Anterior cingulate cortex (tissue), 58 donors: ENCODE measurements at places on chromosomes 7 and 10.

DNA sequence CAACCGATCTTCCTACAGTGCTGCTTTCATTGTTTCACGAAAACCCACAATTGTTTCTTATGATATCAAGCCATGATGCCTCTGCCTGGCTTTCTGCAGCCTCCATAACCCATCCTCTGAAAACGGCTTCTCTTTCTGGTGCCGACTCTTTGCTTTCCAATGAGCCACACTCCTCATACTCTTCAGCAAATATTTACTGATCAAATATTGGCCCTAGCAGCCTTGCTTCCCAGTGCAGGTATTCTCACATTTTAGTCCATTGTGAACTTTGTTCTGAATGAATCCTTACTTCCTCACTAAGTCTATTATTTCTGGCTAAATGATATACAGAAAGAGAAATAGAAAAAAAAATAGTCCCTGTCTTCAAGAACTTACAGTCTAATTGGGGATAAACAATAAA, 35.5 kb downstream of the LAMB1 start:
- DNase-seq, result no peak

DNA sequence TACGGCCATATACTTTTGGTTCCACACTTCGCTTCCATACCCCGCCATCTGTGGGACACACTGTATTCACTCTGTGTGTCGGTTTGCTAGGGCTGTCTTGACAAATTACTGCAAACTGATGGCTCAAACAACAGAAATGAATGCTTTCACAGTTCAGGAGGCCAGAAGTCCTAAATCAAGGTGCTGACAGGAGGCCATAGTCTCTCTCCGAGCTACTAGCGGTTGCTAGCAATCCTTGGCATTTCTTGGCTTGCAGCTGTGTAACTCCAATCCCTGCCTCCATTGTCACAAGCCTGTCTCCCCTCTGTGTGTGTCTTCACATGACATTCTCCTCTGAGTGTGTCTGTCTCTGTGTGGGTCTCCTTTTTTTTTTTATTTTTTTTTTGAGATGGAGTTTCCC, 28.9 kb upstream of the BMPR1A start:
- DNase-seq, result no peak

GRCh38 chr7:20945451-20945850, 158.8 kb upstream of the SP8 start:
- no peak for DNase-seq

GRCh38 chr10:88389456-88389855, 193.7 kb downstream of the RNLS start:
- DNase-seq, result no peak

- DNase-seq, result peak; percentile 7
Observed at GRCh38 chr10:96673318-96674099, 46.8 kb downstream of the PIK3AP1 start.

- DNase-seq, result no peak
Observed at GRCh38 chr10:98655492-98655891, 208.8 kb upstream of the HPS1 start.

DNA sequence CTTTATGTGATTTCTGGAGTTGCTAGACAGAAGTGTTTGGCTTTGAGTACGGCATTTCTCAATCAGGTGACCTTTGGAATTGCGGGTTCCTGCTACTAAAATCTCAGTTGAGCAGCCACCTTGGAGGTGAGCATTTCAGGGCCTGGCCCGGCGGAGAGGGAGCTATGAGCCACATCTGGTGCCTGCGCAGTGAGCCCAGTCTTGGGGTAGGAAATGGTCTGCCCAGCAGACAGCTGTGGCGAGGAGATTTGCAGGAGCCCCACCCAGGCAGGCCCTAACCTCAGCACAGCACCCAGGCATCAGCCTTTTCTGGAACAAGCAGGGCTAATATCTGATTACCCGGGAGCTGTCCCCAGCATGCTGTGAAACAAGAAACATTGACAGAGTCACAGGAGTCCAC, 547.9 kb upstream of the FOXK1 start:
- no peak for DNase-seq

- no peak for DNase-seq
Observed at GRCh38 chr10:85638797-85639196, 727.8 kb downstream of the GRID1 start.

GRCh38 chr10:45235798-45236220, 79.6 kb downstream of the OR13A1 start:
- no peak for DNase-seq

DNA sequence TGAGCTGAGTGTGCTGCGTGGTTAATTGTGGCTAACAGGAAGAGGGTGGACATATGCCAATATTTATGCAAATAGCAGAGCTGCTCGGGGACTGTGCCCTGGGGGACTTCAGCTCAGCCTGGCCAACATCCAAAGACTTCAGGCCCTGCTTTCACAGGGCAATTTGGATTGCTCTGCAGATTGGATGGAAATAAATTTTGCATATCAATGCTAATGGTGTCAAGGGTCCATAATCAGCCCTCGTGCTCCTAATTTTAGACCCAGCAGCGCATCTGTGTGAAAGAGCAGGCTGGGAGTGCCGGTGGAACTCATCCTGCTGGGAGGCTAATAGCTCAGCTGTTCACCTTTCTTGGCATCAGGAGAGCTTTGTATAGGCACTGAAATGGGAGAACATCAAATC, 270.1 kb downstream of the TCERG1L start:
- DNase-seq, result no peak

DNA sequence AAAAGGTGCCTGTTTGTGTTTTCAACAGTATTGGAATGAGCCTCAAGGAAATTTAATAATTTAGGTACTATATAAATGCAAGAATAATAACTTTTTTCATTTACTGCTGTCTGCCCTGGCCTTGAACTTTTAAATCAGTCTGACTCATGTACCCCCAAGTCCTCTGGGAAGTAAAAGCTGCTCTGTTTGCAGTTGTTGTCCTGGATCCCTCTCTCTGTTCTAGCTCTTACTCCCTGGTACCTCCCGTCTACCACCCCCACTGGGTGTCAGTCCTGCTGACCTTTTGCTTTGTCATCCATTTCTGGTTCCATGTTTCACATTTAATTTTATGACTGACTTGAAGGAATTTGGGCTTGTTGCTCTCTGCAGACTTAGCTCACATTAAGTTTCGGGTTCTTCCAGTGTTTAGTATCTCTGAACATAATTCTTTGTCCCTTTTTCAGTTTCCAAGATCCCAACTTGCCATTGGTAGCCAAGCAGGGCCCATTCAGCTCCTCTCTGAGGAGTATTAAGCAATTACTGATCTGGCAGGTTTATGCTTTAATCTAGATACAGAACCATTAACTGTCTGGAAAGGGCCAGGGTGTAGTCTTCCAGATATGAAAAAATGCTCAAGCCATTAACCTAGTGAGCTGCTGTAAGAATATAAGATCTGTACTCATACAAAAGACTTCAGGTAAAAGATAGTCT, 208.7 kb upstream of the FAM3C start:
- no peak for DNase-seq

DNA sequence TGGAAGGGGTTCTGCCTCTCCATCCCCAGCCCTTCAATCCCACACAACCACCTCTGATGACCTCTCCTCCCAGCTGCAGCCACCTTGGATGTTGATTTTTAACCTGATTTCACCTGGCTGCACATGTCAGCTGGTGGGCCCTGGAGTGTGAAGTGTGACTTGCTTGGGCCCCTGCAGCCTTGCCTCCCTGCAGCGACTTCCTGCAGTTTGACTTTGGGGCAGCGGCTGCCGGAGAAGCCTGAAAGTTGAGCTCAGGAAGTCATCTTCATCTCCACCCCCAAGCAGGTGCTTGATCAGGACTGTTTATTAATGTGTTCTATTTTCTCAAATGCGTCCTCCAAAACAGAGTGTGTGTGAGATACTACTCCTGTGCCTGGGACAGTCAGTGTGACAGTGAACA, 675.2 kb upstream of the GALNT17 start:
- DNase-seq, result no peak

DNA sequence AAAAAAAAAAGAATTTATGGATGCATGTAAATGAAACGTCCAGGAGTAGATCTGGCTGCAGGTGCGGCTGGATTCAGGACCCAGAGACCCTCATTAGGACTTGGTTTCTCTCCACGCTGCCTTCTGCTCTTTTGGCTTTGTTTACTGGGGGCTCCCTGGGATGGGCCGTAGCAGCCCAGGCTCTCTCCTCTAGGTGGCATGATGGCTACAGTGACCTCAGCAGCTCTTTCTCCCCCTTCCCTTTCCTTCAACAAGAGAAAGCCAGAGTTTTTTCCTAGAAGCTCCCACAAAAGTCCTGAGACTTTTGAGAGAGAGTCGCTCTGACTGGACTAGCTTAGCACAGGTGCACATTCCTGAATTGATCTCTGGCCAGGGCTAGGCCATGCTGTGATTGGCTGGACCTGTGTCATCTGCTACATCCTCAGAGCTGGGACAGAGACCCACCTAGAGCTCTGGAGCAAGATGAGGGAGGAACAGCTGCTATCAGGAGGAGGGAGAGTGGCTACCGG, 67.8 kb upstream of the PDCD4 start:
- peak; percentile 12 for DNase-seq

- DNase-seq, result no peak
Observed at GRCh38 chr10:52644373-52645186, 128.0 kb downstream of the MBL2 start.

DNA sequence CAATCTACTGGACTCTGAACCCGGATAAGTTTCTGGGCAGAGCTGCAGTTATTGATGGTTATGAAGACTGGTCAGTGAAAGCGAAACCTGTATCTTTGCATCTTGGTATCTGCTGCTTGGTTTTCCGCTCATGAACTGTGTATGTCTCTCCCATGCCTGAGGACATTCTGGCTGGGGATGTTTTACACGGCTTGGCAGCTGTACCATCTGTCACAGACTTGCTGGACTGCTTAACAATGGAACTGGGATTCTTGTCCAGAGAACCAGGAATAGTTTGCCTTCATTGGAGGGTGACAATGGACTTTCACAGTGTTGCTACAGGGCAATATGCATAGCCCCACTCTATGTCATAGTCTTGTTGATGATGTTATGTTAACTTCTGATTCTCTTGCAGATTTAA, 119.9 kb upstream of the TMEM106B start:
- DNase-seq, result no peak

DNA sequence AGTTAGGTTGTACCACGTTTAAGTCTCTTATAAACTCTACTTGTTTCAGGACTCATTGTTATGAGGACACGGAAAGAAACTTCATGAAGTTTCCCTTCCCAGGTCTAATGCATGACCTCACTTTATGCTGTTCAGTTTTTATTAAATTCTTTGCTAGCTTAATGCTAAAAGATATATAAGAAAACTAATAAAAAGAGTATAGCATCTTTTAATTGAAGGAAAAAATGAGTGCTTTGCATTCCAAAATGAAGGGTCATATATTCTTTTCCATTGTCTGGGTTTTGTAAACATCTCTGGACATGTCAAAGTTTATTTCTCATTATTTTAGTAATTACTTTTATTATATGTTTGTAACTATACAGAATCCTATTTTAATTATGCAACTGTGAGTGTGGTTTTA, 255.8 kb downstream of the CREB5 start:
- DNase-seq, result no peak

DNA sequence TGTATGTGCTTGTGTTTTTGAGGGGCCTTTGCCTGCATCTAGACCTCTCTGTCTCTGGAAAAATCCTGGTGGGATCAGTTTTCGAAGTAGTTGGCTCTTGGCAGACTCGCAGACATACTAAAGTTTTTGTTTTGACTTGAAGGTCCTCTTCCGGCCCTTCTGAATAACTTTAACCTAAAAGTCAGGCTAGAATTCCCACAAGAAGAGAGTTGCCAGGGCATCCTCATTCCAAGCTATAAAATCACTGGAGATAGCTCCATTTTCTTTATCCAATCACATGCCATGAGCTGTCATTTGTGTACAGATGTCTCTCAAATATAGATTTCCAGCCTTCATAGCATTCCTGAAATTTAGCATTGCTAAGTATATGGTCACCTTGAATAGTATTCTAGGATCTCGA, 967.8 kb downstream of the LRMDA start:
- no peak for DNase-seq

GRCh38 chr10:28566458-28567015, 33.6 kb downstream of the WAC start:
- DNase-seq, result no peak

DNA sequence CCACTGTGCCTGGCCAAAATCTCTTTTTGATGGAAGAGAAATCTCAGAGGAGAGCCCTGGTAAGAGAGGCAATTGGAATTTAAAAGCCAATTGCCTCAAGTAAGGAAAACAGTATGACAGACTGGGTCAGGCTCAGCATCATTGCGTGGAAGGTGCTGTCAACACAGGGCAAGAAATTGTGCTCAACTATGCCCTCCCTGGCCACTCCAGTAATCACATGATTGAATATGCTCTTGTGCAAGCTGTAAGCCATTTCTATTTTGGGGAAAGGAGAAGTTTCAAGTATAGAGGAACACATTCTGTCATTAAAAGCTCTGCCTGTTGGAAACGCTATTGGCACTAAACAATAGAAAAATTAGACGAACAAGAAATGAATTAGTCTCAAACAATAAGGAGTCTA, 1127.7 kb downstream of the REEP3 start:
- peak; percentile 2 for DNase-seq

- DNase-seq, result no peak
Observed at GRCh38 chr7:6448943-6449543, 1.3 kb upstream of the DAGLB start.

GRCh38 chr7:20201380-20201779, 15.8 kb downstream of the MACC1 start:
- DNase-seq, result no peak

GRCh38 chr10:35993591-35994515, 351.8 kb upstream of the FZD8 start:
- no peak for DNase-seq

- no peak for DNase-seq
Observed at GRCh38 chr10:11177926-11178471, 160.3 kb downstream of the CELF2 start.

DNA sequence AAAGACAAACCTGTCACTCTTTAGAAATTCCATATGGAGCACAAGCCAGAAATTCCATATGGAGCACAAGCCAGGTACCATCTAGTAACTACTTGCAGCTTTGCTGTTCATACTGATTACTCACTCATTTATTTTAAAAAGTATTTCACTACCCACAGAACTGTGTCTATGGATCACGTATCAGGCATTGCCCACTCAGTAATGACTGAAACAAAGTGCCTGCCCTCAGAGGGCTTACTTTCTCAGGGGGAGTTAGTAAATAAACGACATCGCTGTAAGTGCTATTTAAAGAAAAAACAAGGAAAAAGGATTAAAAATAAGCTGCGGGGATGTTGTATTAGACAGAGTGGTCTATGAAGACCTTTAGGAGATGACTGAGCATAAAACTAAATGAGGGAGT, 170.9 kb downstream of the GALNT11 start:
- DNase-seq, result no peak

DNA sequence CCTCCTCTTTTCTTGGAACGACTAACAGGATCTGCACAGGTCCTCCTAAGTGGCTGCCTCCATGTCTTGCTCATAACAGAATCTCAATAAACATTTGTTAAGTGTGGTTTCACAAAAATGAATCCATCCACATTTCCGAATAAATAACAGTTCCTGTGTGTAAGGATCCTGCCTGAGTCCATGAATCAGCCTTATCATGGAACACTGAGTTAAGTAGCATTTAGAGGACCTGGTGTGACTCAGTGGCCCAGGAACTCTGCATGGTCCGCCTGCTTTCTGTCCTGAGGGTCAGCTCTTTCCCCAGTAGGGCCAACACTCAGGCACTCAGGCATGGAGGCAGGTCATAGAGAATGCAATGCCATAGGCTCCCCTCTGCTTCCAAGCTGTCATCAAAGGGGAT, 15.8 kb upstream of the C10orf90 start:
- DNase-seq, result no peak

- DNase-seq, result no peak
Observed at GRCh38 chr7:112487457-112488263, 6.9 kb downstream of the LSMEM1 start.

- no peak for DNase-seq
Observed at GRCh38 chr7:39406467-39406866, 159.7 kb upstream of the YAE1 start.

GRCh38 chr7:5679048-5679812, 102.2 kb downstream of the RNF216 start:
- no peak for DNase-seq
